ENCODE measurements at places on chromosomes 4 and X.

DNA sequence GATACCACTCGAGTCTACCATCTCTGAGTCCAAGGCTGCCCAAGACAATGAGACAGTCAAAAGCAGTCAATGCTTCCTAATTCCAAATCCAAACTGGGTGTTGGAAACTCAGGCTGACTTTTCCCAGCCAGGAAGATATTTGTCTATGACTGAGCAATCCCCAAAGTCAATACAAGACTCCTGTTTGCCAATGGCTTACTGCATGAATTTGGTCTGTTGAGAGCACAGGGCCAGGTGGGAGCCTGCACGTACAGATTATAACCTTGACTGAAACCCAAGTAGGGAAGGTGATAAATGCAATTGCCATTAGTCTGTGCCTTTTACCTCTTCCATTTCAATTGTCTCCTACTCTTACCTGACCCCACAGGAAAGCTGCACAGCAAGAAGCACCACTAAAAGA is 72.6 kb upstream of the PPARGC1A start:
- DNase-seq: no peak

GRCh38 chrX:40504801-40505605 is 75.8 kb upstream of the ATP6AP2 start:
- no peak for DNase-seq

DNA sequence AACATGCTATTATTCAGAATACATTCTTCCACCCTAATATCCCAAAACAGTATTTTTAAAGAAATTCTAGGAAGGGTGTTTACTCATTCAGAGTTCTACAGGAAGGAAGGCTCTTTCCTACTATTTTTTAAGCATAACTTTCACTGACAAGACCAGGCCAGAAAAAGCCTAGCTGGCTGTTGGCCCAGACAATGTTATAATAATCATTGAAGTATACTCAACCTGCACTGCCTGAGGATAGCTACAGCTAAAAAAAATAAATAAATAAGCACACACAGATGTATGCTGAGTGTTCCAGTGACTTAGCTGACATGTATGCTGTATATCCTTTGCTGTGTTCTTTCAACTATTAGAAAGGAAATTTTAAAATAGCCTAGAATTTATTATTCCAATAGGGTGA is 145.8 kb upstream of the SPRY1 start:
- DNase-seq: no peak

GRCh38 chrX:22575161-22575845 is 302.6 kb downstream of the CBLL2 start:
- no peak for DNase-seq

DNA sequence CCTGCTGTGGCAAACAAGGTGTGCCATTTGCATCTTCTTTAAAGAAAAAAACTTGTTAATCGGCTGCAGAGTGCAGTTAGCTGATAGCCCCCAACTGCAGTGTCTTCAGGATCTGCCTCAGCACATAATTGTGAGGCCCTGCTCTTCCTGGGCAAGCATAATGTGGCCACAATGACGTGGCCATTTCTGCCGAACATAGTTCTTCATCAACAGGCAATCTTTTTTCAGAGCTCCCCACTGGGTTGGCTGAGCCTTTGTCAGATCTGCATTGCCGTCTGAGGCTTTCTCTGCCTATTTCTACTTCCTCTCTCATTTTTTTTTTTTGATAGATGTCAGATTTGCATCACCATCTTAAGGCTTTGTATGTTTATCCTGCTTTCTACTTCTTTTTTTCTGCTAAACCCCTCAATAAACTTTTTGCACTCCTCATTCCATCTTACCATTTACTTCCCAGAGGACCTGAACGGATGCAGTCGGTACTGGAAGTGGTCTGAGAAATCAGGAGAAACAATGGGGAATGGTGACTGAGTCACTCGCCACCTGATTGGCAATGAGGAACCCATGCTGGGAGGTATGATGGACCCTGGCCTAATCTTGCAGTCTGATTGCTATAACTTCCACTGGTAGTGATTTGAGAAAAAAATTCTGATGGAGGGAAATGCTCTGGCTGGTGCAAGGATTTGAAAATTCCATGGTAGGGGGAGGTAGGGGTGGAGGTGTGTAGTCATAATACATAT is 21.2 kb upstream of the TAB3 start:
- DNase-seq: peak; percentile 78

DNA sequence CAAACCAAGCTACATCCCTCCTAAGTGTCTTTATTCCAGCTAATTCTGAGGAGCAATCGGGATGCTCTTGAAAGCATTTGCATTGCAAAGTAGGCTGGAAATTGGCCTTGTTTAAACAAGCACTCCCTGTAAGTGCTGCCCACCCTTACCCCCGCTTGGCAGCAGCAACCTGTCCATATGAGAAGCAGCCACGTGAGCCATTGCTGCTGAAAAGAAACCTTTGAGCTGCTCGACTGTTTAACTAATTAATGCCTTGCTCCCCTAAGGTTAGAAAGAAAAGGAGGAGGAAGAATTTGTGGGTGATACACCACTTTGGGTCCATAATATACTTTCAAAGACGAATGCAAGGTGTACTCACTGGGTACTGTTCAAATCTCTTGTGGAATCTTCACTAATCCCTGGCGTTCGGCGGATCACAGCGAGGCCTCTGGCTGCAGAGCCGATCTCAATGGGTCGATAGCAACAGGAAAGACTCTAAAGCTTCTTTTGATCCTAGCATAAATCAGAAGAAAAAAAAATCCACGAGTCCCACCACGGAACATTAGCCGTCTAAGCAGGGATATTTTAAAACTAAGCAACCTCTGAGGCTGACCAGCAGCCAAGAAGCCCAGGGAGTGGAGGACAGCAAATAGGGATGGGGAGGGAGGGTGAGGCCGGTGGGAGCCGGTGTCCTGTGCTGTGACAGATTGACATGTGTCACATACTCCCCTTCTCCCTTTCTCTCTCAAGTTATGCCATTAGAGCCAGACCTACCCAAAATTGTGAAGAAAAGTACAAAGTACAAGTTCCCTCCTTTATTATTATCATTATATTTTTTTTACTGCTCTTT is 37.2 kb upstream of the MGST2 start:
- no peak for DNase-seq

- no peak for DNase-seq
These were observed 3.9 kb downstream of the FGF2 start for GRCh38 chr4:122830426-122831095.

DNA sequence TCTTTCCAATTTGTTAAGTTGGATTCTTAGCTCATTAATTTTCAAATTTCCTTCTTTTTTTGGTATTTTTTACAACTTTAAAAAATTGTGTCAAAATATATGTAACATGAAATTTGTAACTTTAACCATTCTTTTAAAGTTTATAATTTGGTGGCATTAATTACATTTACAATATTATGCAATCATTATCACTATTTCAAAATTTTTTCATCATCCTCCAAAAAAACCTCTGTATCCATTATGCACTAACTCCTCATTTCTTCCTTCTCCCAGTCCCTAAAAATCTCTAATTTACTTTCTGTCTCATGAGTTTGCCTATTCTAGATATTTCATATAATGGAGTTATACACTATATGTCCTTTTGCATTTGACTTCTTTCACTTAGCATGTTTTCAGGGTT is 4.7 kb upstream of the FAM47E start:
- no peak for DNase-seq

- DNase-seq: no peak
These were observed 82.4 kb downstream of the MTNR1A start for GRCh38 chr4:186472948-186473347.

- DNase-seq: no peak
These were observed 590.0 kb downstream of the BCOR start for GRCh38 chrX:39507617-39508299.

GRCh38 chrX:50853399-50853798 is 39.4 kb upstream of the SHROOM4 start:
- DNase-seq: no peak

DNA sequence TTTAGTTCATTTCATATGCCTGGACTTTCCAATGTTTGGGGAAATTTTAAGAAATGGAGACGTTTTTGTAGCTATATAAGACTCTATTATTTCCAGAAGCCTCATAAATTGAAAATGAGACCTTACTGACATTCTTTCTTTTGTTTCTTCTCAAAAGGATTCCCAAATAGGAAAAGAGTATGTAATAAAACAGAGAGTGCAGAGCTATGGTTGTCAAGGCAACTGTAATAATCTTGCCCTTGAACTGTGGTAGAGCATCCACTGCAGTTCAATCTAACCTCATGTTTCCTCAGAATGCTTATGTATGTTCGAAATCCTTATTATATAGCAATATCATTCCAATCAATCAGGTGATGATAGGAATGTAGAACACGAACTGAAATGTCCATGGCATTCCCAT is 54.1 kb downstream of the AMELX start:
- DNase-seq: no peak

DNA sequence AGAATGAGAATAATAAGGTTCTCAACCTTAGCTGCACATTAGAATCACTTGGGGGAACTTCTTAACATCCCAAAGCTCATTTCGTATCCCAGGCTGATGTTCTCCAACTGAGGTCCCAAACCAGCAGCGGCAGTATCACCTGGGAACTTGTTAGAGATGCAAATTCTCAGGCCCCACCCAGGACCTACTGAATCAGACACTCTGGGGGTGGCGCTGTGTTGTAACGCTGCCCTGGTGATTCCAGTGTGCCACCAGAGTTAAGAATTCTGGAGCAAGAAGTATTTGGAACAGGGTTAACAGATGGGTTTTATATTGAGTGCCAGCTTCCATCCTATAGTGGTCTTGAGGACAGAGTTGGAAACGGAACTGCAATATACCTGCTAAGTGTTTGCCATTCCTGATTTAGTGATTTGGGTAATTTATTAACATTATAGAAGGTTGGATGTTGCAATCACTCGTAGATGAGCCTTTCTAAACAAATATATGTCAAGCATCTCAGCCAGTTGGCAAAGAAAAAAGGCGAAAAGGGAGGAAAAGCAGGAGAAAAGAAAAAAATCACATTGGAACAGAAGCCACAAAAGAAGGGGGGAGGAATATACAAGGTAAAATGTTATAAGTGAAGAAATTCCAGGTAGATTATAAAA is 141.0 kb downstream of the ARX start:
- DNase-seq: no peak

DNA sequence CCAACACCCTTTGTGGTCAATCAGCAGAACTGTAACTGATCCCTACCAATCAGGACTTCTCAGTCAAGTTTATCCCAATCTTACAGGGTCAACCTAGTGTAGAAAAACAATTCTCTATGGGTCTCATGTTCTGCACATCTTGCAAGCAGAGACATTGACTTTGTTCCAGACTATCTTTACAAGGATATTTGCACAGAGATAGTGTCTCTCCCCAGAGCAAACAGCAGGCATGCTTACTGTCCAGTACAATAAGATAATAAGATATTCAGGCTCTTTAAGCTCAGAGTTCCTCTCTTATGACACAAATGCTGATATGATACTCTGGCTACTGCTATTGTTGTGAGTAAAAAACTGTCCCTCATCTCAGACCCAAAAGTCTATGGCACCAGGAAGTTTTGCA is 53.2 kb downstream of the ACSL4 start:
- DNase-seq: no peak

- no peak for DNase-seq
These were observed 6.8 kb downstream of the SRPX2 start for GRCh38 chrX:100650841-100651240.

DNA sequence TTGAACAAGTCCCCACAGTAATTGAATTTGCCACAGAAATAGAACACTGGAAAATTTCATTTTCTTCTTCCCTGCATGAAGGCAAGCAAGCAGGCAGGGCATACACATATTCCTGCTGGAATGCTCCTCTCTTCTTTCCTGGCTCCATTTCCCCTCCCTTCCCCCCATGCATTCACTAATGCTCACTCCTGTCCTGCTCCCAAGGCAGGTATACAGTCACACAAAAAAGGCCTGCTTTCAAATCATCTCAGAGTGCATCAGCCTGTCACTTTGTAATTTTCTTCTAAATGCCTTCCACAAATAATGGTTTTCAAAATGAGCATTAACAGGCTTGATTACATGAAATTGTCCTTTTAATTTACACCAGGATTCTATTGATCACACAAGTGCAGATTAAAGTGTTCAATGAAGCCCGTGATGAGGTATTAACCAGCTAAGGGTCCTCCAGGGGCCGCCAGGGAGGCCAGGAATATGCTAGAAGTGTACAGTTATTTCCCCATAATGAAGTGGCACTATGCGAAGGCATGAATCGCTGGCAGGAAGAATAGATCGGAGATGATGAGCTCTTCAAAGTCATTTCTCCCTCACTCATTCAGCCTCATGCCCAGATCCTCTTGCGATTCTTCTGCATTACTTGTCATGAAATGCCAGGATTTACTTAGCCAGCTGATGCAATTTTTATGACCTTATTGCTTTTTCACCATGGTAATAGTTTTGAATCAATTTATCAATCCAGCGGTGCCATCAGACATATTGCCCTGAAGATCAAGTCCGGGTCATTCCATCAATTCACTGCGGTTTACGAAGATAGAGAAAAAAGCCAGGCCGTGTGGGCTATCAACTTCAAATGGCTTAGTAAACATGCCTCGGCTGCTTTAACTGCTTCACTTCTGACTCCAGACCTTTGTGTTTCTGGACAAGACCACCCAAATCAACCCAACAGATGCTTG is 243.5 kb downstream of the GPAT3 start:
- no peak for DNase-seq

DNA sequence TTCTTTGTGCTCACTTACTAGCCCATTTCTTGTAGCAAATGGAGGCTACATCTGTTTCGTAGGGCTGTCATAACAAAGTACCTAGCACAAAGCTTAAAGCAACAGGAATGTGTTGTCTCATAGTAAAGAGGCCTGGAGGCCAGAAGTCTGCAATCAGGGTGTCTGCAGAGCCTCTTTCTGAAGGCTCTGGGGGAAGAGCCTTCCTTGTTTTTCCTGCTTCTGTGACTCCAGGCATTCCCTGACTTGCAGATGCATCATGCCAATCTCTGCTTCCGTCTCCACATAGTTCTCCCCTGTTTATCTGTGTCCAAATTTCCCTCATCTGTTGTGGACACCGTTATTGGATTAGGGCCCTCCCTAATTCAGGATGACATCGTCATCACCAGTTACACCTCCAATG is 67.1 kb downstream of the SHROOM2 start:
- DNase-seq: no peak

DNA sequence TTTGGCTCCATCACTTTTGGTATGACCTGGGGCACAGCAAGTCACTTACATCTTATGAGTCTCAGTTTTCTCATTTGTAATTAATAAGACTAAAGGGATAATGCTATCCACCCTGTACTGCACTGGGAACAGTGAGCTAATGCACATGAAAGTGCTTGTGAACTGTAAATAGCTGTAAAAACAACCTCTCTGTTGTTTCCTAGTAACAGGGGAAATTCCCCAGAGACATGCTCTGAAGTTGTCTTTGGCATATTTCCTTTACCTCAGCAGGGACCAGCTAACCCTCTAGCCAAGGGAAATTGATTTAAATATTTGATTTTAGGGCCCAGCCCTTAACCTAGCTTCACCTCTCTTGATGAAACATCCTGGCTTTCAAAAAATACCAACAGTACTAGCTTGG is 6.1 kb upstream of the CYSLTR1 start:
- no peak for DNase-seq

- DNase-seq: no peak
These were observed 46.1 kb downstream of the TMEM150C start for GRCh38 chr4:82515705-82516104.

DNA sequence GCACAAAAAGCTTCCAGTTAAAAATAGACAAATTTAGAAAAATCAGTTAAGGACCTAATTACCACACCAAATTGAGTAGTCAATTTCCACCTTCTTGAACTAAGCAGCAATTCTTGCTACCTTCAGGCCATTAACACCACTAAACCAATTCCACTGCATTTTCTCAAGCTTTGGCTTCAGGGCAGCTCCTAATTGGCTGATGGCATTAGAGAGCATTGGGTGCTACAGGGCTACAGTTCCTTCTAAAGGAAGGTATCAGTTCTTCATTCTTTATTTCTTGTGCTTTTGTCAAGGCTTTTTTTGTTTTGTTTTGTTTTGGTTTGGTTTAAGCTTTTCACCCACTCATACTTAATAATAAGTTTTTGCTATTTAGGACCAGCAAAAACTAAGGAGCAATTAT is 90.2 kb upstream of the FAM241A start:
- no peak for DNase-seq
